Hepatocyte (in vitro differentiated cells): ENCODE measurements at places on chromosomes 6 and 20. TPM values are rescaled to one million over a fixed set of nuclear protein-coding genes. Genes with fewer than 3 reads are reported as not detected.
A peak's percentile ranks its signal among the peaks of the same experiment; 100 is the strongest.

The GSTA5 gene
- total RNA-seq, result not detected in 2 replicates

The SNPH gene
- total RNA-seq, result 3.7 and 3.9 TPM in 2 replicates

The KCNQ5 gene
- 1.6 and 5.5 TPM in 2 replicates for total RNA-seq

The B3GALT4 gene
- 2.0 and 5.2 TPM in 2 replicates for total RNA-seq

The RSPO3 gene
- total RNA-seq, result 1.9 and 4.8 TPM in 2 replicates

The KIAA1755 gene
- 2.0 and 3.4 TPM in 2 replicates for total RNA-seq

The HRH3 gene
- not detected in 2 replicates for total RNA-seq

The HCRTR2 gene
- total RNA-seq, result 0.16 and 0.17 TPM in 2 replicates

The PXDC1 gene
- total RNA-seq, result 83.8 and 86.6 TPM in 2 replicates

The GHRH gene
- total RNA-seq, result not detected in 2 replicates

The PHF20 gene
- 18.8 and 24.0 TPM in 2 replicates for total RNA-seq

The MEP1A gene
- total RNA-seq, result 93.4 and 94.2 TPM in 2 replicates

The CD93 gene
- total RNA-seq, result 2.1 and 4.1 TPM in 2 replicates

The KCNG1 gene
- 26.1 and 28.7 TPM in 2 replicates for total RNA-seq

The ASXL1 gene
- 59.6 and 82.0 TPM in 2 replicates for total RNA-seq

The FAM110A gene
- total RNA-seq, result 4.4 and 4.6 TPM in 2 replicates

GRCh38 chr20:11891077-11891775, 26.5 kb upstream of the BTBD3 start:
- DNase-seq, result peak; percentile 81

GRCh38 chr6:82066991-82067411, 180.5 kb downstream of the IBTK start:
- no peak for DNase-seq

DNA sequence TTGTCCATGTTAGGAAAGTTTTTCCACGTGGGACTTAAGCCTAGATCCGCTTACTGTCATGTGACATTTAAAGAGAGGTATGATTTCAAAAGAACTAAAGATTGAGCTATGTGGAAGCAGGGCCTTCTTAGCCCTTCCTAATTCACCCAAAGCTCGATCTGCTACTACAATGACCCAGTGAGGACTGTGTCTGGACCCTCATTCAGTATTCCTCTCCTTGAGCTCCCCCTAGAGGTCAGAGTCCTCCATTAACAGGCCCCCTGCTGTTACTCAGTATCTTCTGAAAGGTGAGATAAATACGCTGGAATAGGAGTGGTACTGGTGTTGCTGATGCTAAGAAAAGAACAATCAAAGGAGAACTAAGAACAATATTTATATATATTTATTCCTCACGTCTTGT, 414.0 kb downstream of the GJA1 start:
- DNase-seq, result peak; percentile 81

- DNase-seq, result no peak
These were observed 135.0 kb upstream of the ASCC3 start for GRCh38 chr6:101016163-101016562.

DNA sequence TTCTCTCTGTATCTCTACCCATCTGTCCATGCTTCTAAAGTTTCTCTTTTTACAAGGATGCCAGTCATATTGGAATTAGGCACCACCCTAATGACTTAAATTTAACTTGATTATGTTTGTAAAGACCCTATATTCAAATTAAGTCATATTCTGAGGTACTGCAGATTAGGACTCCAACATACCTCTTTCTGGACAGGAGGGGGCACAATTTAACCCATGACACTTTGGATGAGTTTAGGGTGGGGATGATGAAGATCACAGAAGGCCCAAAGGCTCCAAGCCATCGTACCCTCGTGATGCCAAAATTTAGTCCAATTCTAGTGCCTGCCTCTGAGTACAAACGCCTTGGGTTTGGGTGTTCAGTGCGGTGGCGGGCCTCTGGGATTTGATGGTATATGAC, 15.0 kb upstream of the NKX2-2 start:
- no peak for DNase-seq

DNA sequence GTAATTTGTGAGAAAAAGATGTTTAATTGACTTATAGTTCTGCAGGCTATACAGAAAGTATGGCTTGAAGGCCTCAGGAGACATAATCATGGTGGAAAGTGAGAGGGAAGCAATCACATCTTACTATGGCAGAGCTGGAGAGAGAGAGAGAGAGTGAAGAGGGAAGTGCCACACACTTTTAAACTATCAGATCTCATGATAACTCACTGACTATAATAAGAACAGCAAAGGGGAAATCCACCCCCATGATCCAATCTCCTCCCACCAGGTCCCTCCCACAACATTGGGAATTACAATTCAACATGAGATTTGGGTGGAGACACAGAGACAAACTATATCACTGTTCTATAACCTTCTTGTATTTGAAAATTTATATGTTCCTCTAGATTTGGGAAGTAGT, 117.2 kb upstream of the BMP5 start:
- no peak for DNase-seq

DNA sequence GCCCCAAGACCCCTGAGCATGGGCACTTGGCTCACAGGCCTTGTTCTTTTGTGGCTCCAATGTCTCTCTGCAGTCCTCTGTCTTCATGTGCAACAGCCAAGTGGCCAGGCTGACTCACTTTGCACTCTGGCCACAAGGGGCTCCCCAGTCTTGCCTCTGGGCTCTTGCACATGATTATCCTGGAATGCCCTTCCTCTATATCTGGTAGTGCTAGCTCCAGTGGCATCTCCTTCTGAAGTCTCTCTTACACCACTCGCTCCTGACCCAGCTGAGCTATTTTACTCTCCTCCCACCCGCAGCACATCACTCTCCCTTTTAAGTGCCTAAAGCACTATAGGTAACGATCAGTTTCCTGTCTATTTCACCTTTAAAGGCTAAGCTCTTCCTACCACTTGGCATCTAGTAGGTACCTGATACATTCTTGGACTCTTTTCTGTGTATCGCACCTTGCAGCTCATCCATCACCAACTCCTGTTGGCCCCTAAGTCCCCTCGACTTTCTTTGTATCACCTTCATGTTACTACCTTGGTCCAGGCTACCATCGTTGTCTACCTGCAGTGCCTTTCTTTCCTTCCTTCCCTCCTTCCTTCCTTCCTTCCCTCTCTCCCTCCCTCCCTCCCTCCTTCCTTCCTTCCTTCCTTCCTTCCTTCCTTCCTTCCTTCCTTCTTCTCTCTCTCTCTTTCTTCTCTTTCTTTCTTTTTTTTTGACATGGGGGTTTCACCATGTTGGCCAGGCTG, 211.9 kb upstream of the RNF24 start:
- DNase-seq, result no peak

GRCh38 chr6:106547601-106548453, 81.5 kb downstream of the RTN4IP1 start:
- DNase-seq, result peak; percentile 61

GRCh38 chr20:4812216-4812615, 90.5 kb downstream of the PRND start:
- DNase-seq, result no peak

DNA sequence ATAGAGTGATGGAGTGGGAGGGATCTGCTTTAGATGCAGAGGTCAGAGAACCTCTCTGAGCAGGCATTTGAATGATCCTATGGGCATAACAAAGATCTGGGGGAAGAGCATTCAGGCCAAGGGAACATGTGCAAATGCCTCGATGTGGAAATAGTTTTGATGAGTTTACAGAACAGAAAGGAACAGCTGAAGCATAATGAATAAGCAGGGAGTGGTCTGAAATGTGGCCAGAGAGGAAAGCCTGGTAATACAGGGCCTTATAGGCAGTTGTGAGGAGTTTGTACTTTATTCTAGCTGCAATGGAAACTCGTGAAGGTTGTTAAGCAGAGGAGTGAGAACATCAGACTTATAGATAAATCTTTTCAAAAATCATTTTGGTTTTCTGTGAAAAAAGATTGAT, 33.0 kb upstream of the ME1 start:
- peak; percentile 23 for DNase-seq

DNA sequence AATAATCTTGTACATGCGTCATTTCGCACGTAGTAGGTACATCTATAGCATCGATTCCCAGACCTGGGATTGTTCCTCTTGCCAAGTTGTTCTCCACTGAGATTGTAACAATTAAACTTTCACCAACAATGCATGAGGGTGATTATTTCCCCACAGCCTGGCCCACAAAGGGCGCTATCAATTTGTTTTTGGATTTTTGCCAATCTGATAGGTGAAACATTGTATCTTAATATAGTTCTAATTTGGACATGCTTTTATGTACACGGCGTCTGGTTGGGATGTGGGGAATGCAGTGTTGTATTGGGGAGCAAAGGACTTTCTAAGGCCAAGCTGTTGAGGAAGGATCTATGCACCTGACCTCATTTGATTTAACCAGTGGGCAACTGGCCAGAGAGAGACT, 59.5 kb downstream of the VEGFA start:
- DNase-seq, result no peak

DNA sequence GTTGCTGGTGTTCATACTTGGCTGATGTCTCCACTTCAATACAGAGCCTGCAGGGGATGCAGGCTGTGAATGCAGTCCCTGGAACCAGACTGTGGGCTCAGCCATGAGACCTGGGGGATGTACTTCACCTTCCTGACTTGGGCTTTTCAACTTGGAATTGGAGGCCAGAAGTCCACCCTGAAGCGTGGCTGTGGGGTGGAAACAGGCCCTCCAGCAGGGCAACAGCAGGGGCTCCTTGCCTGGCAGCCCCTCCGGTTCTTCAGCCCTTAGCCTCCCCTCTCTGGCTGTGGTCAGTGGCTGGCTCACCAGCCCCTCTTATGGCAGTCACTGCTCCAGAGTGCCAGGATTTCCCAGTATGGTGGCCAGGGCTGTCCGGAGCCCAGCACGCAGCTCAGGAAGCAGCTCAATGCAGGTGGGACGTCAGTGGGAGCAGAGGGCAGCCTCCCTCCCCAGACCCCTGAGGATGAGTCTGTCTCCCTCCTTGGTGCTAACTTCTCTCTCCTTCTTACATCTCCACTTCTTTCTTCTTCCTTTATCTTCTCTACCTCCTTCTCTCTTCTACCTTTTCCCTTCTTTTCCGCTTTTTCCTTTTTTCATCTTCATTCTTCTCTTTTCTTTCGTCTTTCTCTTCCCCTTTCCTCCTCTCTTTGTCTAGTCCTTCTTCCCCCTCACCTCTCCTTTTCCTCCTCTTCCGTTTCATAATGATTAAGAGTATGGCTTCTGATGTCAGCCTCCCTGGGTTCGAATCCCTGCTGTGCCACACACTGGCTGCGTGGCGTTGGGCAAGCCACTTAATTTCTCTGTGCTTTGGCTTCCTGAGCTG, 45.3 kb downstream of the SLC52A3 start:
- no peak for DNase-seq

DNA sequence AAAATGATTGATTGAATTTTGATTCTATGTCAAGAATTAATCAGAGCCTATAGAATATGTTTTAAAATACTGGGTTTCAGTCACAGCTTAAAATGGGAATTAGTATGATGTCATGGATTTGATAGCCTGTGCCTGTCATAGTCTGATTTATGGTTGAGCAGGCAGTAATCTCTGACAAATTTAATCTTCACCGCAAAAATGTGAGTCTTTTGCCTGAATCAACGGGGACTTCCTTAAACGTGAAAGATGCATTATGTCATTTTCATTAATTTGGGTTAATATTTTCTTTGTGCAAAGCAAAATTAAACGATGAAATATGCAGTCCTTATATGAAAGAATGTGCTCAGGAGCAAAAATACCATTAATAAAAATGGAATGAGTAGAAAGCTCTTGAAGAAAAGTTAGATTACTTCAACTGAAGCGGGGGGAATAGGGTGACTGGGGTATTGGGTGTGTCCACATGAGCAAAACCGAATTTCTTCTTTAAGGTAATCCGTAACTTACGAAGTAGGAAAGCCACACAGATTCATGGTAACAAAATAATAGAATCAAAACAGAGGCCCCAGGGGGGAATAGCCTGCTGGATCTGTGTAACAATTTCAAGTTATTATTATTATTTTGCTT, 339.6 kb upstream of the NOX3 start:
- no peak for DNase-seq

DNA sequence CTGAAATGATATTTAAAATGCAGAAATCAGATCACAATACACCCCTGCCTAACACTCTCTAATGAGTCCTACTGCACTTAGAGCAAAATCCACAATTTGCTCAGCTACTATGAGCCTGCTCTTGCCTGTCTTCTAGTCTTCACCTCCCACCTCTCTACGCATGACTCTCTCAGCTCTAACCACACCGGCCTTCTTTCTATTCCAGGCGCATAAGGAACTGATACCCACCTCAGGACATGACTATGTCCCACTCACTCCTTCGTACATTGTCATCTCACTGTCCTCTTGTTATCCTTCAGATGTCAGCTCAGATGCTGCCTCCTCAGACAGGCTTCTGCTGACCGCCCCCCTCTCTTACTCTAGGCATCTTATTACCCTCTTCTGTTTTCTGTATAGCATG, 201.0 kb upstream of the FLRT3 start:
- DNase-seq, result no peak

GRCh38 chr6:168990019-168990751, 263.5 kb downstream of the THBS2 start:
- DNase-seq, result no peak

DNA sequence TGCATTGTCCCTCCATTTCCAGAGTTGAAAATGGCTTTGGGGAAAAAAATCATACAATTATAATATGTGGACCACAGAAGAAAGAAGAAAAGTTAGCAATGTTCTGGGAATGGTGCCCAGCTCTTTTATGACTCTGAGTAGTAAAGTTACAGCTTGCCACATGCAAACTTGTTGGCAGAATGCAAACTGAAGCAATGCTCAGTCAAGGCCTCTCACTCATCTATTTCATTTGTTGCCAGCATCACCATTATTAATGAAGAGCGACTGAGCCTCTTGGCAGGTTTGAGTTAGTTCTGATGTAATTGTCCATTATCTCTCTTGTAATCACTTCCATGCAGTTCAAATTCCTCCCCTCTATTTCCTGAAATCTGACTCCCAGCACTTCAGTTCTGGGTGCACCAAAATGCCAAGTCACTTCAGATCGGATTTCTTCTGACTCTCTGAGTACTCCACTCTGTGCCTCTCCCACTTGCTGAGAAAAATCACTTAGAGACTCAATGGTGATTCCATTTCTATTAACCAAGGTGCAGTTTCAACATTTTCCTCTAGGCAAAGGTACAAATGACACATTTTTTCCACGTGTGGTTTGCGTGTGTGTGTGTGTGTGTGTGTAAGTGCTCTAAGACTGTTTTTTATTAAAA, 154.4 kb upstream of the STMND1 start:
- peak; percentile 72 for DNase-seq

DNA sequence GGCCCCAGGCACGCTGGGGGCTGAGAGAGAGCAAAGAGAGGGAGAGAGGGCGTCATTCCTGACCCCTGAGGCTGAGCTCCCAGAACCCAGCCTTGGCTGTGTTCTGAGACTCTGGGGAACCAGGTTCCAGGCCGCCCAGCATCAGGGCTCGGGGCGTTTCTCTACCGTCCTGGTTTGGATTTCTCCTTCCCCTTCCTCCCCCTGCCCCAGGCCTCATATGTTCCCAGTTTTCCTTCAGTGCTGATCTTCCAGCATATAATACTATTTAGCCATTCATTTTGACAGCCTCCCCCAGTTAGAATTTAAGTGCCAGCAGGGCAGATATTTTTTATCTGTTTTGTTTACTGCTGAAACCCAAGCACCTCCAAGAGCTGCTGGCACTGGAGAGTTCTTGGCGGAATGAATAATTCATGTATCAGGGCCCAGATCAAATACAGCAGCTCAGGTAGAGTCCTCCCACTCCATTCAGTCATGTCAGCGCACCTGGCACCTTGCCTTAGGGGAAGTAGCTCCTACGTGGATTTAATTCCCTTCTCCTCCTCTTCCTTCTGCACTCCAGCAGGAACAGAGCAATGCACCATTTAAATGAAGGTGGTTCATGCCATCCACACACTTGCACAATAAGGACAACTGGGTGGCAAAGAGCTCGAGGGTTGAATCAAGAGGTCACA, 23.4 kb upstream of the FRMD1 start:
- DNase-seq, result no peak
